ENCODE measurements at places on chromosomes 1 and 21.

DNA sequence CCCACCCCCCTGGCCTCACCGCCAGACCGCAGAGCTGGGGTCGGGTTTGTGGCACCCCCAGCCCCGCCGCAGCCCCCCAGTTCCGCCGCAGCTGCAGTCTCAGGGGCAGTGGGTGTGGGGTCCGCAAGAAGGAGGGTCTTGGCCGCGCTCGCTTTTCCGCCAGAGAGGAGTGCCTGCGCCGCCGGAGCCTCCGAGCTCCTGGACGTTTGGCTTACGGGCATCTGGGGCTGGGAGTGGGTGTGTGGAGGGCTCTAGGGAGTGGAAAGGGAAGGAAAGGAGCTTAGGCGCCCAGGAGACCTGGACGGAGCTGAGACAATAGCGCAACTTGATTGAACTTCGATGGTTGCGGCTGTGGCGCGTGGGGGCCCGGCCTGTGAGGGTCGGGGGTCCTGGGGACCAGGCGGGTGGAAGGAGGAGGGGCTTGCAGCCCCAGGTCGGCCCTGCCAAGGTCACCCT lies 88.8 kb upstream of the IPO9 start:
- DNase-seq = no peak

GRCh38 chr1:156551869-156552268 lies 20.5 kb downstream of the IQGAP3 start:
- no peak for DNase-seq

- DNase-seq = no peak
Observed at GRCh38 chr1:19484338-19484797, 971 bp downstream of the CAPZB start.

GRCh38 chr1:195185736-195186135 lies 1422.5 kb downstream of the KCNT2 start:
- DNase-seq = no peak

GRCh38 chr1:170262276-170262939 lies 116.6 kb downstream of the NTMT2 start:
- DNase-seq = no peak

DNA sequence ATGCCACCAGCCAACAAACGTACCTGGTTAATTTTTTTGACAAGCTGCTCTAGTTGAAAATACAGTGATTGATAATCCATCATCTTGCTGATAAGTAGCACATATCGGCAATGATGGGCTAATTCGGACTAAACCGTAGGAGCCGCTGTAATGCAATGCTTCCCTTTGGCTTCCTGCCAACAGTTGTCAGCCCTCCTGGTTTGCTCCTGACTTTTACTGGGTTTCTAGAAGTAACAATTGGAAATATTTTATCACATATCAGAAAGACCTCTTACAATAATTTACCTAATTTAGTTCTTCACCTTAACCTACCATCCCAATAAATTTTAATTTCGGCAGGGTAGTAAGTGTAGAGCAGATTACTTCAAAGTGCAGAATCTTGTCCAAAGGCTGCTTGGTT lies 148.5 kb downstream of the DHRS3 start:
- DNase-seq = no peak

All from cortex of kidney (tissue), 1 donor.